ENCODE measurements at places on chromosomes 5 and 9.

DNA sequence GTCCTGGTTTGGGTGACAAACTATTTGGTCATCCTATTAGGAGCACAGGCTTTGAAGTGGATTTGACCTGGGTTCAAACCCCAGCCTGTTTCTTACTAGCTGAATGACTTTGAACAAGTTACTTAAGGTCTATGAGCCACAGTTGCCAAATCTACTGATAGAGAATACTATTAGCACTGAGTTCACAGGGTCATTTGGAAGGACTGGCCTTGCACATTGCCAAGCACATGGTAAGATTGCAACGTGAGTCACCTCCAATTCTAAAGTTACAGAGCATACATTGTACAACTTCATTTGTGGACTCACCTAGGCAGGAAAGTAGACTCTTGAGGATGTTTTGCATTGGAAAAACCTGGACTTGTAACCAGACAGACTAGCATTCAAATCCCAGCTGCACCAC lies 38.9 kb downstream of the MFAP3 start:
- DNase-seq = no peak

DNA sequence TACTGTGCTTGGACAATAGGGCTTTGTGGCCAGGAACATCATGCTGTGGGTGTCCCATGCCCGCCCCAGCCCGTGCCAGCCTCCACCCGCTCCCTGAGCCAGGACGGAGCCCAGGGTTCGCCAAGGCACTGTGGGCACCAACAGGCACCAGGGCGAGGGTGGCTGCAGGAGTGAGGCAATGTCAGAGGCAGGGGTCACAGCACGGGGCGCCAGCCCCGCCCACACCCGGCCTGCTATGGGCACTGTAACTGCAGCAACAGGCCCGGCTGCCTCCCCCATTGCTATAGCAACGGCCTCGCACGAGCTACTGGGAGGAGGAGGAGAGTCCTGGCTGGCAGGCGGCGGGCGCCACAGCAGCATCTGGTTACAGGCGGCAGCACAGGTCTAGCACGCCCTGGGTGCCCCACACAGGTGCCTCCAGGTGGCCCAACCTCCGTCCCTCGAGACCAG lies 2.5 kb downstream of the ABCA2 start:
- DNase-seq = no peak

DNA sequence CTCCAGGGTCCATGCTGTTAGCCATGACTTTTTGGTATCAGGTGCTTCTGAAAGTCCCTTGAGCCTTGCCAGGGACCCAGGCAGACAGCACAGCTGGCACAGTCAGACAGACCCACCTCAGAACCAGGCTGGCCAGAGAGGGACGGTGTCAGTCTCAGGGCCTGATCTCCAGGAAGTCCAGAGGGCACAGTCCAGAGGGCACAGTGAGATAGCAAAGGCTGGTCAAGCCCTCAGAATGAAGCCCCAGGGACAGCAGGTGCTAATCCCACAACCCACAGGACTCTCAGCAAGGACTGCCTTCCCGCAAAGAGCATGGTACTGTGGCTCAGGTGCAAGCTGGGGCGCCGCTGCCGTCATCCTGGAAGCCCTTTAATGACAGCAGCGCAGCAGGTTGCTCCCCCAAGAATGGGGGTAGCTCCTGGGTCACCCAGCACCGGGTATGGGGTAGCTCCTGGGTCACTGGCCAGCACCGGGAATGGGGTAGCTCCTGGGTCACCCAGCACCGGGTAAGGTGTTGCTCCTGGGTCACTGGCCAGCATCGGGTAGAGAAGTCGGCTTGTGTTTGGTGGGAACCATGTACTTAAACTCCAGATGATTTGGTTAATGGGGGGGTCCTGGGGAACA lies 105.6 kb upstream of the PHYKPL start:
- DNase-seq = no peak

DNA sequence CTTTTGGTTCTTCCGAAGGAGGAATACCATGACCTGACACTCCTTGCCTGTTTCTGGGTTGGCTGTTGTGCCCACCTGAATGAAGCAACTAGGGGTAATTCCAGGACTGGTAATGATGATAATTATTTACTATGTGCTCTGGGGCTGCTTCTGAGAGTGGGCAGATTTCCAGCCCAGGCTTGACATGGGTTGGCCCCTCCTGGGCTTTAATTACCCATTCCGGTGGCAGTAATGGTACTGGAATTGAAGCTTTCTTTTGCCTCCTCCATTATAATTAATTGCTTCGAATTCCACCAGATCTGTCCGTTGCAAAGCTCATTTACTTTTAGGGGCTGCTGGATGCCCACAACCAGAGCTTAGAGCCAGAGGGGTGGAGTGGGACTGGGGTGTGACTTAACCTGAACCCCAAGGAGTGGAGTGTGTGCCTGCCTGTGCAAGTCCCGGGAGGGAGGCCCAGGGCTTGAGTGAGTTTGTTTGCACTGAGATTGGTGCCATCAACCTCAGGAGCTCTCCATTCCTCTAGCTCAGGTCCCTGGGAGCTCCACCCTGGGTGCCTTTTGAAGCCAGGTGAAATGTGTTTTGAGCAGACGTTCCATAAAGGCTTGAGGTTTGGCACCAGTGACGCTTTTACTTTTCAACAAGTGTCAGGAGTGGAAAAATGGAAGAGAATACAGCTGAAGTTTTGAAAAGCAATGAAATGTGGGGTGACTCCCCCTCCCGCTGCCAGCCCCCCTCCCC lies 214.6 kb downstream of the PDZD2 start:
- no peak for DNase-seq

DNA sequence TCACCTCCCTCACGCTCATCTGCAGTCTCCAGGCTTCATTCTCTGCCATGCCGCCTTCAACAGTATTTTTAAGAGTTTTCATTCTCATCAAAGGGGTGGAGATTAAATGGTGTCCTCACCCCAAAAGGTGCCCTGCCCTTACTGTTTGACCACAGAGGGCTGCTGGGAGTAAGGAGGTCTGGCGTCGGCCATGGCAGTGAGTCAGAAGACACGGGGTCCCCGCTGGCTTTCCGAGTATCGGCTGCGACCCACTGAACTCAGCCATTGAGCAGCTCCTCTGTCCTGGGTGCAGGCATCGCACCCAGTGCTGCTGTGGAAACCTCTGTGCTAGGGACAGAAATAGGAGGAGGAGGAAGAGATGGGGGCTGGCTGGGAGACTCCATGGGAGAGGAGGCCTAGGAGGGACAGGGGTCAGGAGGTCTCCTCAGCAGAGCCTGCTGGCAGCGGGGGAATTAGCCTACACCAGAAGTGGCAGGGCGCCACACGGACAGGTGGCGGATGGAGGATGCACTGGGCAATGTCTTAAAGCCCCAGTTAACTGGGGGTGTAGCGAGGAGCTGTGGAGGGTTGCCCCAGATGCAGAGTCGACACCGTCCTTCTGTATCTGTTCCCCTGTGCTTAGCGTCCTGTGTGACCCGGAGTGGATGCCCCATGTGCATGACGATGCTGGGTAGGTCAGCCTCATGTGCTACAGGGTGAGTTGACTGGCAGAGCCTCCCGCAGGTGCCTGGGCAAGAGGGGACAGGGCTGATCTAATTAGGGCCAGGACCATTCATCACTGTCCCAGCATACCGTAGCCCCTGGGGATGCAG lies 15.4 kb upstream of the PLEKHG4B start:
- no peak for DNase-seq

- no peak for DNase-seq
Measured at GRCh38 chr9:95515272-95516113, 1.3 kb downstream of the PTCH1 start.

DNA sequence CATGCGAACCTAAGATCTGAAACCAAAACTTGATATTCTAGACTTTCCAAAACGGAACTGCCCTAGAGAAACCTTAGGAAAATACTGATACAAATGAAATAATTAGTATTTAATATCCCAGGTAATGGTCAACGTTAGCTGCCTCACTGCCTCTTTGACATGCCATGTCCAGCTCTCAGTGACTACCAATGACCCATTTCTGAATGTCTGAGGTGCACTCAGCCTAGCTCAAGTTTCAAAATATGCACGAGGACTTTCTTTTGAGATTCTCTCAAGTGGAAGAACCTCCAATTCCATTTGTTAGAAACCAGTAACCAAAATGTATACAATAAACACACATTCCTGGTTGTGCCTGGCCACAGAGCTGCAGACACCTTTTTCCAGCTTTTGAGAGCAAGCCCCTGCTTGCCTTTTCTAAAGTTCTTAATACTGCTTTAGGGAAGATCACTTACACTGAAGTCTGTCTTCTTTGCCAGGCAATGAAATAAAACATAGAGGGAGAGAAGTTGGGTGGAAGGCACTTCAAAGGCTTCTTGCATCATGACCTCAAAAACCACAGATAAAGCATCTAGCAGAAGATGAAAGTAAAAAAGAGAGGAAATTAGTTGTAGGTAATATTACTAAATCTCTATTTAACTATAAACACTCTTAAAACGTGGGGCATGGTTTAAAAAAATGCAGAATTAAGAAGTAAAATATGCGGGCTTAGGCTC lies 87.9 kb downstream of the MRPS27 start:
- no peak for DNase-seq

DNA sequence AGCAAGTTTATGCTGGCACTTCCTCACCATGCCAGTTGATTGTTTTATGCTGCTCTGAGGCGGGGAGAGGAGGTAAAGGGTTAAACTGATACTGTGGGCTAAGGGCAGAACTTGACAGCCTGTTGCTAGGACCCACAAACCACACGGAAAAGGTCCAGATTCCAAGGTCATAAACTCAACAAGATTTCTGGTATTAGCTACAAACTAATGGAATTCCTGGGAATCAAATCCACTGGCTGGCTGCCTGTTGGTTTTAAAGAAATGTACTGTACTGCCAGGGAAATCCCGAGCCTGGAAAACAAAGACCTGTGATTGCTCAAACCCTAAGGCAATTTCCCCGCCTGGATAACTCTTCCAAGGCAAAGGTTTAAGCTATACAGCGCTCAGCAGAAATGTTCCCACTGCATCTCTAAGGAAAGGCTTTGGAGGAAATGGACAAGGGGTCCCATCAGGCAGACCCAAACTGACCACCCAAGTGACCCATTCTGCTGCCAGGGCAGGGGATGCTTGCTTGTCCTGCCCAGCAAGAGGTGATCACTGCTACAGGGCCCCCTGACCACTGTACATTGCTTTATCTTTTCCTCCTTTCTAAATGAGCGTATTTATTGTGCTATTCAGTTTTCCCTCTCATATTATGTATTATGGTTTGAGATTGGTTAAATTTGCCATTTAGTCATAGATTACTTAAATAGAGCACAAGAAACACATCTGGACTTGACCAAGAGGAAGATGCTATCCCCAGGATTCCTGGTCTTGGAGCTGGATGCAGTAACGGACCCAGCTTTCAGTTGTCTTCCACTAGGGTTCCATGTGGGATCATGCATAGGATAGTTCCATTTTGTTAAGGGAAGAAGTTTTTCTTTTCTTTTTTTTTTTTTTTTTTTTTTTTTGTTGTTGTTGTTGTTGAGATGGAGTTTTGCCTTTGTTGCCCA lies 124.3 kb downstream of the SUSD1 start:
- no peak for DNase-seq

DNA sequence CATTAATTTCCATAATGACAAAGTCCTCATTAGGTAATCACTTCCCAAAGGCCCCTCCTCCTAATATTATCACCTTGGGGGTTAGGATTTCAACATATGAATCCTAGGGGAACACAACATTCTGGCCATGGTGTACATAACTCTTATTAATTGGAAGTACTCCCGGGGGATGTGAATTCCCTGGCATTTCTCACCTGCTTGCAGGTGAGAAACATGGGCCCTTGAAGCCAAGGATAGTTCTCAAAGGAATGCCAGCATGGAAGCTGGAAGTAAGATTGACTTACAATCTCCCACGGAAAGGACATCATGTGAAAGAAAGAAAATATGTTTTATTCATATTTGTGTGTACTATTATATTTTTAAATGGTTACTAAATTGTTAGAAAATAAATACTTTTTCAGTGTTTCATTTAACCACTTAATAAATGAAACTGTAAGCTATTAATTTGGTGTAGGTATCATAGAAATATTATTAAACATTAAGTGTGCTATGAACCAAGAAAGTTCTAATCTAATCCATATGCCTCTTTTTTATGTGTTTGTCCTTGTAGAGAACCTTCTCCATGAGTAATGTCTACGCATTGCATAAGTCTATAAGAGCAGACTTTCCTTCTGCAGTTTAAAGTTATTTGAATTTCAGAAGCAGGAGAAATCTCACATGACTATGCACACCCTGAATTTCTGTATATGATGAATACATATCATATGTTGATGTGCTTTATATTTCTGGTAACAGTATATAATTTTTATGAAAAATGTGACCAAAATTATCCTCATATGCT lies 59.4 kb downstream of the ANXA1 start:
- DNase-seq = no peak

GRCh38 chr5:76807296-76807695 lies 11.5 kb upstream of the F2RL1 start:
- DNase-seq = no peak

GRCh38 chr5:35902046-35902672 lies 36.3 kb downstream of the CAPSL start:
- no peak for DNase-seq

DNA sequence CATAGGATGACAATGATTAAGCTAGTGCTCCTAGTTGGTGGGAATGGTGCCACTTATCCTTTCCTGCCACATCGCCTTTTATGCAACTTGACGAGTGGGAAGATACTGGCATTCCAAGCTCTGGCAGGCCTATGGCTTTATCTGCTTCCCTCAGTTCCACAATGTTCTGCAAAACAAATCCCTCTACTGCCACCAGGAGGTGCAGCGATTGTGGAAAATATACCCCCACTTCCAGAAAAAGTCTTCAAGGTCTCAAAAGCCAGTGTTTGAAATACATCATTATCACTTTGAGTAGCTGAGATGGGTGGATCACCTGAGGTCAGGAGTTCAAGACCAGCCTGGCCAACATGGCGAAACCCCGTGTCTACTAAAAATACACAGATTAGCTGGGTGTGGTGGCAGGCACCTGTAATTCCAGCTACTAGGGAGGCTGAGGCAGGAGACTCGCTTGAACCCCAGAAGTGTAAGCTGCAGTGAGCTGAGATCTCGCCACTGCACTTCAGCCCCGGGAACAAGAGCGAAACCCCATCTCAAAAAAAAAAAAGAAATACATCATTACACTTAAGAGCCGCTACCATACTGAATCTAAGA lies 3.4 kb downstream of the CLINT1 start:
- peak; percentile 57 for DNase-seq

- no peak for DNase-seq
Measured at GRCh38 chr9:126661521-126662251, 48.0 kb downstream of the LMX1B start.

DNA sequence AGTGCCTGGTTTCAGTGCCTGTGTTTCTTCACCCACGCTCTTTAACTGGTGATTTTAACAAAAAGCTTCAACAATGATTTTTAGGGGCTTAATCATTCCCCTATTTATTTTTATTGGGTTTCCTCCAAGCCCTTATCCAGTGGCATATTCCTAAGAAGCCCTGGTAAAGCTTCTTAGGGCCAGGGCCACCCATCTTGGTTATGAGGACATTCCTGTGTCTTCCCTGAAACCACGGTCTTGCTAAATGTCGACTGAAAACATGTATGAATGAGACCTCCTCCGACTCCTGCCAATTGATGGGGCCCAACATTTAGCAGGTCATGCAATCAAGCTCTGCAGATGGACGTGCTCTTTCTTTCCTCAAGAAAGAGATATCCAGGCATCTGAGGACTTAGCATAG lies 13.7 kb upstream of the CARTPT start:
- no peak for DNase-seq

GRCh38 chr9:135051316-135052038 lies 36.0 kb upstream of the OLFM1 start:
- DNase-seq = no peak
